ENCODE measurements at places on chromosomes 5 and 9. TPM values are rescaled to one million over a fixed set of nuclear protein-coding genes. Genes with fewer than 3 reads are reported as not detected.

Gene IRX4
- total RNA-seq: not detected

Gene SH3PXD2B
- 27.0 TPM for total RNA-seq

Gene LOX
- total RNA-seq: 4.6 TPM

Gene C9orf50
- total RNA-seq: 0.23 TPM

Gene TAF1L
- under 0.01 TPM for total RNA-seq

Gene TIMD4
- 0.23 TPM for total RNA-seq

Gene POLR3G
- 5.3 TPM for total RNA-seq

Gene CKMT2
- 4.2 TPM for total RNA-seq

Gene SLC46A2
- total RNA-seq: not detected

Gene PCDHGB2
- total RNA-seq: 7.6 TPM

Gene NRG2
- 5.1 TPM for total RNA-seq

Gene SPATA31E1
- not detected for total RNA-seq

Gene GOLM1
- total RNA-seq: 124 TPM

Gene C1QTNF3
- total RNA-seq: 16.1 TPM

Gene NPR3
- total RNA-seq: 6.2 TPM

Gene FAM163B
- 11.3 TPM for total RNA-seq

Gene CCL19
- total RNA-seq: not detected

Gene AK8
- 3.5 TPM for total RNA-seq
